Stimulated activated CD8-positive, alpha-beta memory T cell treated with anti-CD3 and anti-CD28 coated beads, Interleukin-4, amount 100 ng/mL, for 48 hours (primary cell): ENCODE measurements at places on chromosomes 7 and 10.

DNA sequence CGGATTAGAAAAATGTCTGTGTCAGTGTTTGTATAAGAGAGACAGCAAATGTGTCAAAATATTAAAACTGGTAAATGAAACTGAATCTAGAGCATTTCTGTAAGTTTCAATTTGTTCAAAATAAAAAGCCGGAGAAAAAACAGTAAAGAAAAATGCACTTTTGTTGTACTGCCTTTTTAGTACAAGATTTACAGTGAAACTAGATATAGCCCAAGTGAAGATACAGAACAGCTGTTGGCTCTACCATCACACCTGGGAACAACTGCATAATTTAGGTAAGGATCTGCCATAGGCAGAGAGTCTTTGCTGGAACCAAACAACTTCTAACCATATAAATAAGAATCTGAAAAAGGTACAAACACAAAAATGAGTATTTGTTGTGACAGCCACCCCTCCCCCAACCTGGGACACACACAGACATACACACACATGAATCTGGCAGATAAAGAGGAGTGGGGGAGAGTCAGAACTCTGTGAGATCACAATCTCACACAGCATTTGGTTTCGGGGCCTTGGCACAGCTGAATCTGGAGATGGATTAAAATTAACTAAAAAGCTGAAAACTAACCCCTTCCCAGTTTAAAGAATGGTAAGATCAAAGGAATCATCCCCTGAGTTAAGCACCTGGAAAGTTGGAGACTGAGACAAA, 54.8 kb downstream of the DPY19L1 start:
- DNase-seq, result no peak

DNA sequence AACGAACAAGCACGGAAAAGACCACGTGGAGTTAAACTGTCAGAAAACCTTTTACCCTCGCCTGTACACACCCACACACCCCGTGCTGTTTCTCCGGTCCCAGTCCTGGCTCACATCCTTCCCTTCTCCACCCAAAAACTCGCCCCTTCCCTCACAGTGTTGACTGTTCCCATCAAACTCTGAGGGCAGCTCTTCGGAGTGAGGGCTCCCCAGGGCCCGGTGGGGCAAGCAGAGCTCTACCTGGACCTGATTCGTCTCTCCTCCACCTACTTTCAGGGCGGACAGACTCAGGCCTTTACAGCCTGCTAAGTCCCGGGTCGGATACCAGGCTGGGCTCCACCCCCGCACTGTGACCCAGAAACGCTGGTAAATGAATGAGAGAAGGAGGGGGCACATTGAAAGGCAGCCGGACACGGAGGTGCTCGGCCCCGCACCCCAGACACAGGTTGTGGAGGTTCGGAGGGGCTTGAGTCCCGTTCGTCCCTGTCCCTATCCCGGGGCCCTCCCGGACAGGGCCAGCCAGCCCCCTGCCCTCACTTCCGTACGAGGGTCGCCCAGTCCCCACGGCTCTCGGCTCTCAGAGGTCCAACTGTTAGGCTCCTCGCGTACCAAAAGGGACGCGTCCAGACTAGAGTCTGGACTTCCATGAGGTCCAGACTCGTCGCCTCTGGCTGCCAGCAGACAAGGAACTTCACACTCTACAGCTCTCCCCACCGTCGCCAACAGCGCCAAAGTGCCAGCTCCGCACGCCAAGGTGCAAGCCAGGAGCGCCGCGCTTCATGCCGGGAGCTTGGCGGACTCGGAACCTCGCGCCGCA, 31.7 kb upstream of the ASL start:
- peak; percentile 48 for DNase-seq

GRCh38 chr10:118692872-118693271, 61.9 kb downstream of the CACUL1 start:
- no peak for DNase-seq

- DNase-seq, result no peak
Observed at GRCh38 chr7:151694828-151695580, 175.3 kb upstream of the RHEB start.
